Brain (organoid and tissue), 16 donors: ENCODE measurements at places on chromosomes 12 and 14. TPM values are rescaled to one million over a fixed set of nuclear protein-coding genes. Genes with fewer than 3 reads are reported as not detected.

Gene UNC79
- polyA plus RNA-seq = 9.3 TPM

Gene RIPK3
- 0.44 TPM for polyA plus RNA-seq

Gene PLEKHG3
- 50.7 TPM for polyA plus RNA-seq

Gene RNFT2
- 16.3 TPM for polyA plus RNA-seq

Gene OR4K13
- not detected for polyA plus RNA-seq

Gene FBXW8
- 8.8 TPM for polyA plus RNA-seq

Gene CBLN3
- polyA plus RNA-seq = 3.3 TPM

Gene FBXO33
- polyA plus RNA-seq = 5.1 TPM

Gene SERPINA12
- not detected for polyA plus RNA-seq

Gene GNB3
- polyA plus RNA-seq = 4.8 TPM

Gene C12orf50
- not detected for polyA plus RNA-seq

Gene PCNX1
- 8.5 TPM for polyA plus RNA-seq
